Activated CD8-positive, alpha-beta memory T cell treated with anti-CD3 and anti-CD28 coated beads for 48 hours (primary cell): ENCODE measurements at places on chromosomes 7 and 10.

DNA sequence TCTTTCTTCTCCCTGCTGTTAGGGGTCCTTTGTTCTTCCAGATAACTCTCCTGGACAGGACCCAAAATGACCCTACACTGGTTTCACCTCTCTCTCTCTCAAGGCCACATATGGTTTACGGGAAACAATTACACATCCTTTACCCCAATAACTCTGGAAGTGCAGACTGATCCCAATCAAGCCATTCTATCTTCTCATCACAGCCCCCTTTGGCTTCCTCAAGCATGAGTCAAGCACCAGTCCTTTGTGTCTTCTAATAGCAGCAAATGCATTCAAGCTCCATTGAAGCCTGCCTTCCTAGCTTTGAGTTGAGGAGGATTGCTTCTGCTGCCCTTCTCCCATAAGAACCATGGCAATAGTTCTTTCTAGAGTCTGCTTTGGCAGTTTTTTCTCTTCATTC is 20.2 kb downstream of the C10orf67 start:
- no peak for DNase-seq

- no peak for DNase-seq
Observed at GRCh38 chr10:70575874-70576802, 26.4 kb downstream of the PRF1 start.

DNA sequence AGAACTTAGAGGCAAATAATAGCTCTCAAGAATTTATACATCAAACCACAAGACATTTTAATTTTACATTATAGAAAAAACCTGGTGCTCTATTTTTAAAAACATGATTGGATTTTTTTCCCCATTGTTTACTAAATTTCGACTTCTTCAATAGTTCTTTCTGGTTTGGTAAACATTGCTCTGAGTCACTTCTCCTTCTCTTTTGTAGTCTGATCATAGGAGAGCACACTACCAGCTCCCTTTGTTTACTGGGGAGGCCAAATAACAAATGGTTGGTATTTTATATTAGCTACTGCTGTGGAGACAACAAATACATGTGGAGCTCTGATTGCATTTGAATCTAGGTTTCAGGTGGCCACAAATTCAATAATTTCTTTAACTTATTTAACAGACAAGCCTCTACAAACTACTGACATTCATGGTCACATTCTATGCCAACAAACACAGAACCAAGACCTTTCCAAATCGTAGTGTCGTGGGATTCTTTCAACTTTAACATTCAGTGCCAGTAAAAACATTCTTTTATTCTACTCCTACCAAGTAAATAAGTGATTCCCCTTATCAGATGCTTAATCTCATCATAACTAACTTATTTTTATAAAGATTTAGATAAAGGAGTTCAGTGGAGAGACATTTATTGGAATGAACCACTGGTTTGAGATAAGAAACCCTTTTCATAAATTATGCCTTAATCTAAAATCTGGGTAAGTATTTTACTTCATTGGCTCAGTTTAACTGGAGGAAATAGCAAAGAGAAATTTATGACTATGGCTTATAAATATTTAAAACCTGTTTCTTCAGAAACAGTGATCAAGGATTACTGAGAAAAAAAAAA is 17.7 kb upstream of the FXYD4 start:
- DNase-seq: no peak

GRCh38 chr7:49228426-49229098 is 304.2 kb downstream of the CDC14C start:
- DNase-seq: no peak

DNA sequence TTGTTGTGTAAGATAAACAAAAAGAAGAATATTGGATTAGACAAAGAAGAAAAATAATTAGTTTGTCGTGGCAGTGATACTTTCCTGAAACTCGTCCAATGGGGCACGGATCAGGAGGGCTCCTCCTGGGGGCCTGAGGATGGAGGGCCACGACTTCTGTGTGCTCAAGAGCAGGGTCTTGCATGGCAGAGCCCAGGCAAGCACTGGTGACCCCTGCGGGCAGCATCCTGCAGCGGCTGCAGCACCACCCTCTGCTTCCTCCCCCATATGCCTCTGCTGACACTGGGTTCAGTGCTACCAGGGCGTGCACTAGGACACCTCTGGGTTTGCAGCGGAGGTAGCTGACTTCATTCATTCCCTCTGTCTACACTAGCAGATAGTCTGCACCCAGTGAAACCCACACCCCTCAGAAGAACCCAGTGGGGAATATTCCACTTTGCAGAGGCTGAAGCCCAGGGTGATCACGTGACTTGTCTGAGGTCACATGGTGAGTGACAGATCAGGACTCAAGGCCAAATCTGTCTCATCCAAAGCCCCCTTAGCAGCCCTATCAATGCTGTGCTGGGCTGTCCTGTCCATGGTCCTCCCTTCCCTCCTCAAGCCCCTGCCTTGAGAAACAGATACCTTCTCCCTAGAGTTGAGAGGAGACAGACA is 375.5 kb downstream of the TCERG1L start:
- DNase-seq: no peak

DNA sequence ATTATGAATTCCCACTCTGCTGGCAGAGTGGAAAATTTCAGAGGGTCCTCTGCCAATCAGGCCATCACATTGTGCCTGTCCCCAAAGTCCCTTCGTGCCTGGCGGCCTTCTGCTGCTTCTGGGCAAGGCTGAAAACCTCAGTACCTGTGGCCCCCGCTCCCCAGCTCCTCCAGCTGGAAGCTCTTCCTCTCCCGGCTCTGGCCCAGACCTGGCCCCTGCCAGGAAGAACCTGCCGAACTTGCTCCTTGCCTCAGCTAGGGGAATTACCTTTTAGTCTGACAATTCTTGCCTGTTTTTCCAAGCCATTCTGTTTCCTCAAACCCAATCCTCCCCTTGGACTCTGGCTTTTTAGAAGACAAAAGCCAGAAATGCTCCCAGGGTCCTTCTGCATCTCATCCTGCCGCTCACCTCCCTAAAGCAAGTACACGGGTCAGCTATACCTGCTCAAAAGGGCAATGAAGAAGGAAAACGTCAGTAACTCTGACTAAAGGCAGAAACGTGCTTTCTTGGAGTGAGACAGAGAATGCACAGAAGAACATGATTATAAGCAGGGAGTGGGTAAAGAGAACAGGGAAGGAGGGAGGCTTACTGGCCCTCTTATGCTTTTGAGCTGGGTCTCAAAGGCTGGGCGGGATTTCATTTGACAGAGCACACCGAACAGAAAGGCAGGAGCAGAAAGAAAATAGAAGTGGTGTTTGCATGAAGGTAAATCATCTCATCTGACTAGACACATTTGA is 28.1 kb upstream of the TRIL start:
- DNase-seq: no peak

DNA sequence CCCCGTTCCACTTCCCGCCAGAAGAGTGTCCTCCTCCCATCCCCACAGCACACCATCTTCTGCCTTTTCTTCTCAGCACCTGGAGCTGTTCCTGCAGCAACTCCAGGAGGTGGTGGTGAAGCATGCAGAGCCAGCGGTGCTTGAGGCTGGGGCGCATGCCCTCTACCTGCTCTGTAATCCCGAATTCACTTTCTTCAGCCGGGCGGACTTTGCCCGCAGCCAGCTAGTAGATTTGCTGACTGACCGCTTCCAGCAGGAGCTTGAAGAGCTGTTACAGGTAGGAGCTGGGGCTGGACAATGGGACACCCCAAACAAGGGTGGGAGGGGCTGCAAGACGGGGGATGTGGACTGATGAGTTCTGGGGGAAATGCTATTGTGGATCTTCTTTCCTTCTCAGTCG is 19.1 kb upstream of the PVRIG start:
- no peak for DNase-seq

DNA sequence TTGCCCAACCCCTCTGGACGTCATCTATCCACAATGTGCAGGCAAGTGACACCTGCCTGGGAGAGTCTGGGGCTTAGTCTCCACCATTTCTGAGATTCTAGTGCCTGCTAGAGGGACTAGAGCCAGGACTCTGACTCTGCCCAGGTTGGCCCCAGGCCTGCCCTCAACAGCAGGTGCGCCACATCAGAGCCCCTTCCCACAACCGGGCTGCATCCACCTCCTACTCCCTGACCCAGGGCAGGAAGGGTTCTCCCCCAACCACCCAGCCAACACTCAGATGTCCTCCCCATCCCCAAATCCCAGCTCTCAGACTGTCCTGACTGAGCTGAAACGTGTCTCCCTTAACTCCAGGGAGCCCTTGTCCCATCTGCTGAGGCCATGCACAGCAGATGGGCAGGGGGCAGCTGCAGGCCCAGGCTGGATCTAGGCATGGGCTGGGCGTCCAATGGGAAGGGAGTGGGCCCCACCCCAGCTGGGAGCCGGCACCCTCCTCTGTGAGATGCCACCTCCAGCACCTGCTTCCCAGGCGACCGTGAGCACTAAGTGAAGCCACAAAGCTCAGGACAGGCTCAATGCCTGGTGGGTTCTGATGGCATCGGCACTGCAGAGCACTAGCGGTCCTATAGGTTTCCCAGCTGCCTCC is 49.2 kb downstream of the RASGEF1A start:
- DNase-seq: no peak

- no peak for DNase-seq
Observed at GRCh38 chr10:34386921-34387320, 428.2 kb downstream of the PARD3 start.

GRCh38 chr10:33381451-33382215 is 47.2 kb upstream of the NRP1 start:
- no peak for DNase-seq

DNA sequence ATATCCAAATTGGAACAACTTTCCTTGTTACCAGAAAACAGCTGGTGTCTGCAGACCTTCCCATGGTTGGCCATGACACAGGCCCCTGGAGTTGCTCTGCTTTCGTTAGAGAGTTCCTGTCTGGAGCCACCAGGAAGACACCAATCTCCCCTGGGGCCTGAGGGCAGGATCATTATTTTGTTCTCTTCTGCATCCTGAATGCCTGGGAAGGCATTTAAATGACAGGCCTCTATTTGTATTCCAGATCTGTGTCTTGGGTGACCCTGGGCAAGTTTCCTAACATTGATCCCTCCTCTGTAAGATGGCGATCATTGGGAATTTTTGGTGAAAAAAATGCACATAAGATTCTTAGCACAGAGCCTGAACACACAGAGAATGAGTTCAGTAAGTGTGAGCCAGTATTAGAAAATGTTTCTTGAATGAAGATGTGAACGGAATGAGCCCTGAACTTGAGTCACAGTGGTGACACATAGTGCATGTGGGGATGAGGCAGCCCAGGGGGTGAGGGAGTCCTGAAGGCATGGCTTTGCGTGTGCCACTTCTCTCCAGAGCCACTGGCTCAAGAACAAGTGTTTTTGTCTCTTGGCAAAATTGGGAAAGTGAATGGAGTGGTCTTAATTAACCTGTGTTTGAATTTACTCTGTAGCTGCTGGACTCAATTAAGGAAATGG is 28.4 kb downstream of the BMPER start:
- DNase-seq: no peak

GRCh38 chr10:78483641-78484040 is 450.0 kb downstream of the RPS24 start:
- no peak for DNase-seq

DNA sequence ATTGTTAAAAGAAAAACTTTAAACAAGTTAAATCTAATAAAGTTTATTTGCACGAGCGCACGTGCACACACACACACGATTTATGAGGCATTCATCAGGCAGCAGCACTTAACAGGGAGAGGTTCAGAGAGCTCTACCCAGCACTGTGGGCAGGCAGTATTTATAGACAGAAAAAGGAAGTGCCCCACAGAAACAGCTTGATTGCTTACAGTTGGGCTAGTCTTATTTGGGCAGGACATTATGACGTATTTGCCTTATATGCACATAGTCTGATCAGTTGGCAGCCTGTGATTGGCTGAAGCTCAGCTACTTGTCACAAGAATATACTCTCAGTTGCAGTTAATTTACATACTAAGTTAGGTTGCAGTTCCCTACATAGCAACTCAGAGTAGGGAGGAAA is 1.2 kb upstream of the SDHAF3 start:
- DNase-seq: no peak

DNA sequence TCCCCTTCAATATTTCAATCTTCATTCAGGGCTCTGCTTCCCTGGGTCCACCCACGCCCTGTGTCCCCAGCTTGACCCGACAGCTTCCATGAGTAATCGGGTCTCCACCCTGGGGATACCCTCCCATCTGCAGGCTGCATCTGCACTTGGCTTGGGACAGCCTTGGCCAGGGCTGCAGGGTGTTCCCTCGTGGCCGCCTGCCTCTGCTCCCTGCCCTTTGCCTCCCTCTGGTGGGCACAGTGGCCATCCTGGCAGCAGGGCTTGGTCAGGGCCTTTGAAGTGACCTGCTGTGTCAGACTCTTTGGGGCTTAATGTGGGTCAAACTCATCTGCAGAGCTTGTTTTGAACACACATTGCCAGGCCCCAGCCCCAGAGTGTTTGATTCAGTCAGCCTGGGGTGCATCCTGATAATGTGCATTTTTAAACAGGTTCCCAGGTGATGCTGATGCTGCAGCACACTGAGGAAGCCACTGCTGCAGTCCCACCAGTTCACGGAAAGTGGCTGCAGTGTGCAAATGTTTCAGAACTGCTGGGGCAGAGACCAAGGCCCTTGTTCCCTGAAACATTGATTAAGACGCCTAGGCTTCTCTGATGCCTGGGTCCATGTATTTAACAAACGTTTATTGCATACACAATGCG is 80.7 kb upstream of the SEC61G start:
- DNase-seq: no peak

- no peak for DNase-seq
Observed at GRCh38 chr7:78151229-78151628, 352.7 kb downstream of the PHTF2 start.

DNA sequence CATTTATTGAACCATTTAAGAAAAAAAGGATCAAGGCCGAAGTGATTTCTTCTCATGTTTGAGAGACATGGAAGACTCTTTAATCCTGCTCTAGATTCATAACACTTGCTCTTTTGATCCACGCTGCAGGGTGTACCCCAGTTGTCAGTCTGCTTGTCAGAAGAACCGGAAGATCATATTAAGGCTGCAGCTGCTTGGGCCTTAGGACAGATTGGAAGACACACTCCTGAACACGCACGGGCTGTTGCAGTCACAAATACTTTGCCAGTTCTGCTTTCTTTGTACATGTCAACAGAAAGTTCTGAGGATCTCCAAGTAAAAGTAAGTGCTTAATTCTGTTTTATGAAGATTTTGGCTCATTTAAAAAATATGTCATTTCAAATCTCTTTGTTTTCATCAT is 46.3 kb downstream of the SPAG6 start:
- DNase-seq: no peak

GRCh38 chr10:113425008-113425407 is 127.8 kb upstream of the HABP2 start:
- DNase-seq: no peak

DNA sequence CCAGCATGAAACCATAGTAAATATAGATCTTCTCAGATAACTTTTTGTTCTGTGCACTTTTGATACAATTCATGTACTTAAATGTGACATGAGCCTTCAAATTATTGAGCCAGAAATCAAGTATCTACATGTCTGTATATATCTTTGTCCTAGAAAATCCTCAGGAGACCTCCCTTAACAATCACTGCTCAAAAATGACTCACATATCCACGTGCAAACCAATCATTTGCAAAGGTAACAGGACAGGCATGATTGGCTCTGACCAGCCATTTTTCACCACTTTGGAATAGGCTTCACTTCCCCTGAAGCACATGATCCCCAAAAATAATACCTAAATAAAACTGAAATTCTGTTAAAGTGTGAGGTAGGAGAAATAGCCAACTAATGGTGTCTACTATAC is 902.5 kb downstream of the PCDH15 start:
- no peak for DNase-seq

- no peak for DNase-seq
Observed at GRCh38 chr10:131141645-131142516, 169.6 kb downstream of the TCERG1L start.

GRCh38 chr10:24762966-24763623 is 39.4 kb upstream of the ARHGAP21 start:
- DNase-seq: no peak

- no peak for DNase-seq
Observed at GRCh38 chr10:78155722-78156121, 122.1 kb downstream of the RPS24 start.
